ENCODE measurements at places on chromosomes 6 and 20.

- DNase-seq: no peak
Observed at GRCh38 chr6:168302534-168302933, 17.0 kb downstream of the DACT2 start.

DNA sequence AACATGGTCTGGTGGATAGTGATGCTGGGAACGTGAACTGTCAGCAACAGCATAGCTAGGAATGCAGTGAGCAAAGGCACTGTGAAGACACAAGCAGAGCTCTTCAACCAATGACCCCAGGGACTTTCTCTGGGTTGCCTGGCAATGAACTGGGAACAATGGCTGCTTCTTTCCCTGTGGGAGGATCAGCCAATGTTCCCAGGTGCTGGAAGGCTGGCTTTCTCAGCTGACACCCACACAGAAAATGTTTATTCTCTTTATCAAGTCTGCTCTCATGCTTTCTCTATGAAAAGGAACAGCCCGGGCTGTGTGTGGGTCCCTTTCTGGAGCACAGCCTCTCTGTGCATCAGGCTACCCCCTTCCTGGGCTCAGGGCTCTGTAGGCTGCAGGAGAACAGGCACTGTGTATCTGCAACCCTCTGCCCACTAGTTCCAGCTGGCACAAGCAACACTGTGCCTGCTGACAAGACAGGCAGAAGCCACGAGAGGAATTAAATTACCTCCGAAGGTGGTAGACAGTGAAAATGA is 54.2 kb downstream of the HFE start:
- no peak for DNase-seq

GRCh38 chr6:33620158-33620855 is 815 bp upstream of the ITPR3 start:
- DNase-seq: peak; percentile 52

DNA sequence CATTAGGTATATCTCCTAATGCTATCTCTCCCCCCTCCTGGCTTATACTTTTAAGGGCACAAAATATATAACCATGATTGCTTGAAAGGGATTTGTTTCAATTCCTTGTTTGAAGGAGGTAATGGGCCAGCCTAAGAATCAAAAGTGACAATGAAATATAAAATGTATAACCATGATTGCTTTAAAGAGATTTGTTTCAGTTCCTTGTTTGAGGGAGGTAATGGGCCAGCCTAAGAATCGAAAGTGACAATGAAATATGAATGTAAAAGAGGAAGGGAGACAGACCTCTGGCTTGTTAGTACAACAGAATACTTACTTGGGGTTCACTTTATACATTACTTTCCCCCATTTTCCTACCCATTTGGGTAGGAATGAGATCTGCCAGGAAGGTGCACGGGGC is 55.5 kb downstream of the FOXC1 start:
- no peak for DNase-seq

DNA sequence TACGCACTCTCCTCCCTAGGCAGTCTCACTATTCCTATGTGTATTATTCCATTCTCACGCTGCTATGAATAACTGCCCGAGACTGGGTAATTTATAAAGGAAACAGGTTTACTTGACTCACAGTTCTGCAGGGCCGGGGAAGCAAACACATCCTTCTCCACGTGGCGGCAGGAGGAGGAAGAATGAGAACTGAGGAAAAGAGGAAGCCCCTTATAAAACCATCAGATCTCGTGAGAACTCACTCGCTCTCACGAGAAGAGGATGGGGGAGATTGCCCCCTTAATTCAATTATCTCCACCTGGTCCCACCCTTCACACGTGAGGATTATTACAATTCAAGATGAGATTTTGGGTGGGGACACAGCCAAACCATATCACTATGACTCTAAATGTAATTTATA is 61.9 kb downstream of the ECT2L start:
- no peak for DNase-seq

DNA sequence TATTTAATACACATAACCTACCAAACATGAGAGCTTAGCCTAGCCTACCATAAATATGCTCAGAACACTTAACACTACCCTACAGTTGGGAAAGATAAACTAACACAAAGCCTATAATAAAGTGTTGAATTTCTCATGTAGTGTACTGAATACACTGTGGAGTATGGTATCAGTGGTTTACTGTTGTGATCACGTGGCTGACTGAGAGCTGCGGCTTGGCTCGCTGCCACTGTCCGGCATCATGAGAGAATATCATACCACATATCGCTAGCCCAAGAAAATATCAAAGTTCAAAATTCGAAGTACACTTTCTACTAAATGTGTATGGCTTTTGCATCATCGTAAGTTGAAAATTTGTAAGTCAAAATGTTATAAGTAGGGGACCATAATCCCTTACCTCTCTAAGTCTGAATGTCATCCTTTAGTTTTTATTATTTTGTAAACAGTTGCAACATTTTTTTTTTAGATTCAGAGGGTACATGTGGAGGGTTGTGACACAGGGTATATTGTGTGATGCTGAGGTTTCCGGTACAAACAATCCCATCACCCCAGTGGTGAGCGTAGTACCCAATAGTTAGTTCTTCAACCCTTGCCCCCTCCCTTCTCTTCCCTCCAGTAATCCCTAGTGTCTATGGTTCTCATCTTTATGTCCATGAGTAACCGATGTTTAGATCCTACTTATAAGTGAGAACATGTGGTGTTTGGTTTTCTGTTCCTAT is 14.6 kb upstream of the TAAR1 start:
- no peak for DNase-seq

DNA sequence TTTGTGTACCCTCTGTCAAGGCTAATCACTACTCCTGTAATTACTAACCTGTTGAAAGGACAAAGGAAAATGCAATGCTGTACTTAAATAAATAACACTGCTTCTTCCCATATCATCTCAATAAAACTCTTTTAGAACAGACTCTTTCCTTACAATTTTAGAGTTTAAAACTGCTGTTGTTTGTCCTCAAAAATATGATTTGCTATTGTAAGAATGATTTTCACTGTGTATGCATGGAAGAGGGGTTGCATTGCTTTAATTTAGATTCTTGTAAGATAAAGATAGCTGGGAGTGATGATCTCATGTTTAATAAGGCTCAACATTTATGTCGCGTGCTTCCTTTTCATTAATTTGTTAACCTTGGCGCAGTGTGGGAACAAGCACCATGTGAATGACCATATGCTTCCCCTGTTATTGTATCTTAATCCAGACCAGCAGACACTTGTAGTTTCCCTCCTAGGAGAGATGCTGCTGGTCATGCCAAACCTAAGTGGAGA is 89.8 kb upstream of the ATXN1 start:
- no peak for DNase-seq

GRCh38 chr6:167736486-167737204 is 90.1 kb upstream of the AFDN start:
- no peak for DNase-seq

All from stimulated activated naive CD8-positive, alpha-beta T cell treated with anti-CD3 and anti-CD28 coated beads, Interleukin-15, Interleukin-2, amounts not matched to agents 100 U/mL and 50 U/mL, for 24 hours (primary cell).